ACHN (cell line): ENCODE measurements at places on chromosomes 3 and 15.

- DNase-seq, result no peak
Observed at GRCh38 chr3:55910543-55910942, 423.4 kb upstream of the WNT5A start.

DNA sequence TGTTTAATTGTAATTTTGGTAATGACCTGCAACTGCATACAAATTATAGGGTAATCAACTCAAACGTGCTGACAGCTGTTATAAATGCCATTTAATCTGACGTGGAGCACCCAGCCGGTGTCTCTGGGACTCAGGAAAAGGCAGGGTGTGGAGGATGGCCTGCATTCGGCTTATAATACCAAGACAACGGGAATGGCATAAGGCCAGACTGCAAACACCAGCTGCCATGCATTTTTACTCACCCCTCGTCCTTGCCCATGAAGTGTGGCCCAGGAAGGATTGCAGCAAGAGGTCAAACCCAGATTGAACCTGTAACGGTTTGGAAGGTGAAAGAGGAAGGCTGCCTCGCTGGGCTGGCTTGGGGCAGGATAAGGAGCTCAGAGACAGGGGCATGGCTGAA is 96.4 kb downstream of the WNT7A start:
- DNase-seq, result no peak

DNA sequence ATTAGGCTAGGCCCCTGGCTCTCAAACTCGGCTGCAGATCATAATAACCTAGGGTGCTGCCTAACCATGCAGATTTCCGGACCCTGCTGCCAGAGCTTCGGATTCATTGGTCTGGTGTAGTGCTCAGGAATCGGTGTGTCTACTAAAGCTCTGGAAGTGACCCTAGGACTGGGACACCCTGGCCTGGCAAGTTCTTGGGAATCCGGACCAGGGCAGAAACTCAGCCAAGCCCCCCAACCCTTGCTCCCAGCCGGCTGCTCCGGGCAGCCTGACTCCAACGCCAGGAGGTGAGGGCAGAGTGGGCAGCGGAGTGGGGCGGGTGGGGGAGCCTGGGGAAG is 23.0 kb downstream of the IGDCC3 start:
- DNase-seq, result no peak

GRCh38 chr15:72284781-72285180 is 12.4 kb upstream of the PARP6 start:
- DNase-seq, result no peak

DNA sequence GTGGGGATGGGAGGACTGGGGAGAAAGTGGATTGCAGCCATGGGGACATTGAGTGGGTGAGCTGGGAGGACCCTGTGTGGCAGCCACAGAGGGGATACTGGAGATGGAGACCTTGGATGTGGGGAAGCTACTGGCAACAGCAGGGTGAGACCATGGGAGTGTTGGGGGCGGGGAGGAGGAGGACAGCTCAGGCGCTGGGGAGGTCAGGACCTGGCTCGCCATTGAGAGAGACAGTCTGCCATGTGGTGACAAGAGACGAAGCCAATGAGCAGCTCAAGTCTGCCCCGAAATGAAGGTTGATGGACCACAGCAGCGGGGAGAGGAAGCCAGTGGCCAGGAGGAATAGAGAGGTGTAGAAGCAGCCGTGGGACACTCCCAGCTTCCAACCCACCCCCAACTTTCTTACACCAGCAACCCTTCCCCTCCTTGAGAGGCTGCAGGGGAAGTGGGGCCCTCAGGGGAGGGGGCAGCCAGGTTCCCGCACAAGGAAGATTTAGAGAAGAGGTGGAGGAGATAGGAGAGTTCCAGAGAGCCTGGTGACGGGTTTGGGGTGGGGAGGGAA is 118.1 kb downstream of the ASB7 start:
- no peak for DNase-seq
